Right ventricle myocardium inferior (tissue), 1 donor: ENCODE measurements at places on chromosomes 3 and 15.

DNA sequence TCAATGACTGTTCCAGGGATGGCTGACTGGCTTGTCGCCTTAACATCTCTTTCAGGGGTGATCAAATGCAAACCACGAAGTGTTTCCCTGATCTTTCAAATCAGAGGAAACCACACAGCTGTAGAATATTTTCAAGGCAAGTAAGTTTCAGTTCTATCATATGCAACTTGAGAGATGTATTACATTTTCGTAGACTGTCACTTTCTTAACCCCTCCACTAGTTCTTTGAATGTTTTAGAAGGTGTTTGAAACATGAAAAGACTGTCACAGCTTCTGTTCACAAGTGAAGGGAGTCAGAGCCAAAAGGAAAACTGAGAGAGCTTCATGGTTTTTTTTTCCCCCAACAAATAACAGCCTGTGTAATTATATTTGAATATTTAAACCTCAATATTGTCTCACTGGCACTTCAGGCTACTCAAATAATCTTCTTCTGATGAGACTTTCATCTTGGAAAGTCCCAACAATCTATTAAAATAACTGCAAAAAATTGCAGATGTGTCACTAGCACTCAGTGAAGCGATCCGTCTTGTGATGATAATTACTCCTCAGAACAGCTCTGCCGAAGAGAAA, 25.9 kb upstream of the CAPN7 start:
- DNase-seq: no peak

DNA sequence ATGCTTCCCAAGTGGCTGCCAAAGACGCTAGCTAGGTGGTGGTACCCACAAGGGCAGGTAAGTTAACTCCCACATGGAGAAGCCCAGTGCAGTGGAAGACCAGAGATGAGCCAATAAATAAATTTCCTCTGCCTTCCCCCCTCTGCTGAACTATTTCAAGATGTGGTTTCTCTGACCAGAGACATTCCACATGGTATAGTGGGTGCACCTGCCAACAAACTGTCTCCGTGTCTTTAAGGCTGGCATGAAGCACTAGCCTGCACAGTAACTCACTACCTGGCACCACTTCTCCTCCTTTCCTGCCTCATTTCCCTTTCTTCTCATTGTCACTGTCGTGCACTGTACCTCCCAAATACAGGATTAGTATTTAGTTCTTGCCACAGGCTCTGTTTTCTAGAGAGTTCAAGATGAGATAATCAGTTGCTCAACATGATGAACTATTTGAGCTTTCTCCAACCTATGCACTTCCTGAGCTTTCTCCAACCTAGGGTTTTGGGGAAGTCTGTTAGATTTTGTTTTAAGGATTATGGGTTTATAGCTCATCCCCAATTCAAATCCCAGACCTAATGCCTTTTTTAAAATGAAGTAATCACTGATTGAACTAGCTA, 8.4 kb upstream of the CRTAP start:
- no peak for DNase-seq

DNA sequence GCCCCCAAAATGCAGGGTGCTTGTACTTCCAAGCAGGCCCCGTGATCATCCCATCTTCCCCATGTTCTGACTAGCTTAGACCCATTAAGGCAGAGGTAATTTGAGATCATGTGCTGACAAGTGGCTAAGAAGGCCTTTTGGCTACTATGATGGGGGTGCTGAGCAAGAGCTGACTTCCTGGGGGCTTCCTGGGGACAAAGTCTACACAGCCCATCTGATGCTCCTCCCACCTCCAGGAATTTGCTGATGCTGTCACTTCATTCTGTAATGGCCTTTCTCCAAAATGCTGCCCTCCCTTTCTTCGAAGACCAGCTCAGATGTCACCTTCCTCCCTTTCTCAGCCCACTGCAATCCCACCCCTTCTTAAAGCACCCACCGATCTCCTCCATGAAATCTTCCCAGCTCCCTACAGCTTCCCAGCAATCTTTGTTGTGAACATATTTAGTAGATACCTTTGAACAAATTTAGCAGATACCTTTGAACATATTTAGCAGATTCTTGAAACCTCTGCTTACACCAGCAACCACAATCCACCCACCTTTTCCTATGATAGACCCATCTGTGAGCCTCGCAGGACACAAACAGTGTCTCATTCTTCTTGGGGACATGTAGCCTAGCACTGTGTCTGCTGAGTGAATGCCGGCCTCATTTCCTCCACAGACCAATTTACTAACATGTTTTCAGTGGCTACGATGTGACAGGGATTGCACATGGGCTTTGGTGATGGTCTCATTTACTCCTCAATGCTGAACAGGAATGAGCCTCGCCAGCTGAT, 223.3 kb downstream of the EPHB1 start:
- no peak for DNase-seq

- DNase-seq: no peak
These were observed 51.7 kb upstream of the TSPAN3 start for GRCh38 chr15:77122576-77122975.

- DNase-seq: no peak
These were observed 2.1 kb downstream of the MAGI1 start for GRCh38 chr3:66036586-66037148.
